ENCODE measurements at places on chromosomes 4 and X. TPM values are rescaled to one million over a fixed set of nuclear protein-coding genes. Genes with fewer than 3 reads are reported as not detected.

TMEM156 gene
- 16.3 TPM for polyA plus RNA-seq

DACH2 gene
- not detected for polyA plus RNA-seq

DIPK2B gene
- not detected for polyA plus RNA-seq

GCNA gene
- 1.8 TPM for polyA plus RNA-seq

SH3D19 gene
- polyA plus RNA-seq = 0.72 TPM

IL1RAPL2 gene
- polyA plus RNA-seq = not detected

Measured in immature natural killer cell (primary cell).